ENCODE measurements at places on chromosomes 4 and X.

DNA sequence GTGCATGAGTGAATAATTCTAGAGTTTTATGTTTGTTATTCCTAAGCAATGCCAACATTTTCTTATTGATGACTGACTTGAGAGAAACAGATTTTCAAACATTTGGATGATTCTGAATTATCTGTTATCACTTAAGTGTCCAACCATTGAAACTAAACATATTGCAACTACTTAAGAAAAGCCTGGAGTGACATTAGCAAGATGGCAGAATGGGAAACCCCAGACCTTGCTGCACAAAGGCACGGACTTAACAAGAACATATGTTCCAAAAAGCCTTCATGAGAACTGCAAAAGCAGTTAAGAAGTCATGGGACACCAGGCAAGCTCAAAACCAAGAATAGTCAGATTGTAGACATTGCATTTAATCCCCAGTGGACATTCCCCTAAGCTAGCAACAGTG lies 215.1 kb downstream of the DCHS2 start:
- DNase-seq = no peak

GRCh38 chr4:69617083-69617694 lies 22.3 kb downstream of the UGT2A2 start:
- DNase-seq = no peak

DNA sequence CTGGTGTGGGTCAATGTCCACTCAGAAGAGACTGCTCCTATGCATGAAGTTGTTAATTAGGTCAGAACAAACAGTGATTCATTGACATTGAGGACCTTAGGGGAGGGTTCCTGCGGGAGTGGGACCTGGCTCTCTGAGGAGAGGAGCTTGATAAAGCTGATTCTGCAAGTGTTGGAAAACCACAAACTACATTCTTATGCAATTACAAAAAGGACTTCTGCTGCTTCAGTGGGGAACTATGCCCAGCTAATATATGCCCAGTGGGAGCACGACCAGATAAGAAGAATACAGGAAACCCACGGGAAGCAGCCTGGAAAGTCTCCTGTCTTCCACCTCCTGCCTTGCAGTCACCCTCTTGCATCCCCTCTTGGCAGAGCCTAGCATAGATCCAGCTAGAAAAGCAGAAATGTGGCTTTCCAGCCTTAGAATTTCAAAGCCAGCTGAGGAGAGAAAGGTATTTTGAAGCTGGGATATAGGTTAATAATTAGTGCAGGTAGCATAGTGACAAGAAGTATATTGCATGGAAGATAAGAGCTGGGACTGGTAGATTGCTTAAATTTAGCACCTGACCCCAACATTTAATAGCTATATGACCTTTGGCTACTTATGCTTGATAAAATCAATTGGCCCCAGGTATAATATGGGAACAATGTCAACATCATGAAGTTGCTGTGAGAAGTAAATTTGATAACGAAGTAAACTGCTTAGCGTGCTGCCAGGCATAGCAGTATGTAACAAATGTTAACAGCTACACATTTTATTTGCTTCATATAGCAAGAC lies 34.9 kb upstream of the UGT8 start:
- no peak for DNase-seq

- DNase-seq = peak; percentile 72
These were observed 5.9 kb downstream of the IRAK1 start for GRCh38 chrX:154013614-154014360.

DNA sequence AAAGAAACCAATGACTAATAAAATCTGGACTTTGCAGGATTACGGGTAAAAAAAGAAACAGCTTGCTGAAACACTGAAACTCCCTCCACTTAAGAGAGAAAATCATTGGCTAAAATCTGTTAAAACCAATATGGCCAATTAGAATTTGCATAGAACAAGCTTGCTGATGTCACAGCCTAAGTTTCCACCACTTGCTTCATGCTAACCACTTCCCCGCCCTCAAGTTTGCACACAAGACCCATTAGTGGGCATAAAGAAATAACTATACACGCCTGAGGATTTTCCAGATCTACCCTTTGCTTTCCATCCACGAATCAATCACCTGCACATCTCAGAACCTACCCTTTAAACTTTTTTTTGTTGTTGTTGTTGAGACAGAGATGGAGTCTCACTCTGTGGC lies 42.7 kb upstream of the PHEX start:
- DNase-seq = no peak

DNA sequence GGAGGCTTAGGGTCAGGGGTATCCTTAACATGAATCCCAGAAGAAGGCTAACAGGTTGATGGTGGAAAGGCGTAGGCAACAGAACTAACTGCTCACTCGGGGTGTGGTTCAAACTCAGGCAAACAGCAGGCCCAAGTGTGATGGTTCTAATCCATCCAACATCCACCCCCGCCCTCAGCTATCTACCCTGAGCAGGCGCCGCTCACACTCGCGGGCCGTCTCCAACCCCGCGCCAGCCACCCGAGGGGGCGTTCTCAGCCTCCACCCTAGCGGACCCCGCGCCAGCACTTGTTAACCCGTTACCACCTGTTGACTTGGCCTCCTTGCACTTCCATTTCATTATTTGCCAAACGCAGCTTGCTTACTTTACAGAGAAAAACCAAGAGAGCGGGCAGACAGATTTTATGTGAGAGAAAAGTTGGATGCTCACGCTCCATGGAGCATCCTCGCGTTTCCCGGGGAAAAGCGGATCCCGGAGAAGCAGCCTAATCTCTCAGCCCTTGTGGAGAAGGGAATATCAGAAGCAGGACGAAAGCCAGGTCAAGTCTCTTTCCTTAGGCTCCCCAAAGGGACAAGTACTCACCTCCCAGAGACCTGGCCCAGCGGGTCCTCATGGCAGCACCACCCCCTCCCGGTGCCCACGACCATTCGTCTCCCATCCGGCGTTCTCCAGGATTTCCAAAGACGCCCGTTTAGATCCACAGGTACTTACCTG lies 773 bp downstream of the SNCA start:
- DNase-seq = no peak

DNA sequence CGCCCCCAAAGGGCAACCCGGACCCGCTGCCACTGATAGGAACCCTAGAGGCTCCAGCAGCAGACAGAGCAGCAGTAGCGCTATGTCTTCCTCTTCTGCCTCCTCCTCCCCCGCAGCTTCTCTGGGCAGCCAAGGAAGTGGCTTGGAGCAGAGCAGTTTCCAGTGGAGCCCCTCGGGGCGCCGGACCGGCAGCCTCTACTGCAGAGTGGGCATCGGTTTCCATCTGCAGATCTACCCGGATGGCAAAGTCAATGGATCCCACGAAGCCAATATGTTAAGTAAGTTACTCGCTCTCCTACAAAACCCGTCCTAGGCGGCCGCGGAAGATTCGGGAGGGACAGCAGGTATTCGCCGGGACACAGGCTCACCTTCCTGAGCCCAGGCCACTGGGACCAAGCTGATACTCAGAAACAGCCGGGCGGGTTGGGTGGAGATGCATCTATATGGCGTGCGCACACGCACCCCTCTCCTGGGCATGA lies 477 bp downstream of the FGF5 start:
- peak; percentile 33 for DNase-seq

DNA sequence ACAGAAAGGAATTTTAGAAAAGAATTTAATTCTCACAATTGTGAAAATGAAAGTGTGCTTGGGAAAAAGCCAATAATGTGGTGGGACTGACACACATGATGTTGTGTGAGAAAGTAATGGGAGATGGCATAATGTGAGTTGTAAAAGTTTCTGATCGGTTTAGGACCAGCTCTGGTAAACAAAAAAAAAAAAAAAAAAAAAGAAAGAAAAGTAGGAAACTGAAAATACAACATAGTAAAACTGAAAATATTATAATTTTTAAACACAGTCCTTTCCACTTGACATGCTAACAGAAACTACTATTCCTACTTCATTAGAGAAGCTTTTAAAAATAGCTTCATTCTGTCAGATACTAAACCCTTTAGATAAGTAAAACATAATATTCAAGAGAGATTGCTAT lies 28.2 kb downstream of the RAP1GDS1 start:
- DNase-seq = no peak

DNA sequence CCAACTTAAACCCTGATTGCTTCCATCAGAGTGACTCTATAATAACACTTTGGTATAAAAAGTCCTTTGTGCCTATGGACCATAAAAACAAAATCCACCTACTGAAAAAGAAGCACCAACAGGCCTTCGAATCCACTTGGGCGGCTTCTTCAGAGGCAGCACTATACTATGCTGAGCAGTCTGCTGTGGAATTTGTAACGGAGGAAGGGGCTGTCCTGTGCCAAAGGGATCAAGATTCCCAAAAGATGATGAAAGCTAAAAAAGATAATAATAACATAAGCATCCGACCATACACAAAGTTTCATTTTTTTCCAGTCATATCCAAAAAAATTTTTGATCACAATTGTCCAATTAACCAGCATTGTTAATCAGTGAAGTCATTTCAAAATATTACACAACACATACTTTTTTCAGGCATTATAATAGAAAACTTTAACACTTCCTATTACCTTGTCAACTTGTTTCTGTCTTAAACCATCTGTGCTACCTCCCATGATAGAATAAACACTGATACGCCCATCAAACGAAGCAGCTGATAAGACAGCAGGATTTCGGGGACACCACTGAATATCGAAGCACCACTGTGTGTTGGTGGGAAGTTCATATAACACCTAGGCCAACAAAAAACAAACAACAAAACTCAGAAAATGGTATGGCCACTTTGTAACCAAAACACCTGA lies 24.1 kb downstream of the SEC31A start:
- no peak for DNase-seq

- peak; percentile 75 for DNase-seq
These were observed at the start of gene IL2RG for GRCh38 chrX:71111141-71111843. TSS of gene IL2RG (minus strand) at chrX:71111577. CDS start at chrX:71111539, 38 bp downstream.
